ENCODE measurements at places on chromosomes 2 and 18.

GRCh38 chr18:6509832-6510231 lies 95.1 kb upstream of the L3MBTL4 start:
- no peak for DNase-seq

DNA sequence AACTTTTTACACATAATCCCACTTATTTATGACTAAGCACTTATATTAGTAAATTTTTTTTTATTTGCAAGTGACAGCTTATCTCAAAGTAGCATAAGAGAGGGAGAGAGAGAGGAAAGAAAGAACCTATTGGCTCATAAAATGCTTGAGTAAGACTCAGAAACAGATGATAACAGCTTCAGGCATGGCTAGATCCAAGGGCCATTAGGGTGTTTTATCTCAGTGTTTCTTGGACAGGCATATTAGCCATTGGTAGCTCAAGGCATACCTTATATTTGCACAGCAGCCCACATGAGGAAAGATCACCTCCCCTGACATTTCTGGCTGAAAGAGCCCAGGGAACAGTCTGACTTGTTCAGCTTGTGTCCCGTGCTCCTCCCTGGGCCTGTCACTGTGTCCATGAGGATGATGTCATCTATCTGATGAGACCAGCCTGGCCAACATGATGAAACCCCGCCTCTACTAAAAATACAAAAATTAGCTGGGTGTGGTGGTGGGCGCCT lies 64.4 kb downstream of the IL1R2 start:
- DNase-seq, result no peak

DNA sequence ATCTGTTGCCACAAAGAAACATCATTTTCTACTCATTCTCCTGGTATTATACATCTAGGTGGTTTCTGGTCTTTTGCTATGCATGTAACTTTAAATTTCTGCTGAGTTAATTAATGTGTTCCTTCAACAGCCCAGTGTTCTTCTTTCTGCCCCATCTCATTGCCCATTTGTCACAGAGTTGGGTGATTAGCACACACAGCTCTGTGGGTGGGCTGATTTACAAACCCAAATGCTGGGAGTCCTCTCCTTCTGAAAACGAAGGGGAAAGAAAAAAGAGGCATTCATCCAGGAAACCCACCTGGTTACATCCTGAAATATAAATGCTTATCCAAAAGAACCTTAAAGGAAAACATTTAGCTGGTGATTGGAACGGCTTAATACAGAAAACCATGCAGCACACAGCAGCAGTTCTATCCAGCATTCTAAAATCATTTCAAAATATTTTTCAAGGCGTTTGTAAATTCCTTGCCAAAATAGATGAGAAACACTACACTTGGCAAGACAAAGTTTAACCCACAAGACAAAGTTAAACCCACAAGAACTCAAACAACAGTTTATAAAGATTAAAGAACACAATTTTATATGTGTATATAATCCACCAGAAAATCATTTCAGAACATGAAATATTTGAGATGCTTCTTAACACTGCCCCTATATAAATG lies 177.9 kb downstream of the ANTXR1 start:
- no peak for DNase-seq

- DNase-seq, result no peak
Observed at GRCh38 chr18:69213842-69214241, 186.8 kb upstream of the DOK6 start.

DNA sequence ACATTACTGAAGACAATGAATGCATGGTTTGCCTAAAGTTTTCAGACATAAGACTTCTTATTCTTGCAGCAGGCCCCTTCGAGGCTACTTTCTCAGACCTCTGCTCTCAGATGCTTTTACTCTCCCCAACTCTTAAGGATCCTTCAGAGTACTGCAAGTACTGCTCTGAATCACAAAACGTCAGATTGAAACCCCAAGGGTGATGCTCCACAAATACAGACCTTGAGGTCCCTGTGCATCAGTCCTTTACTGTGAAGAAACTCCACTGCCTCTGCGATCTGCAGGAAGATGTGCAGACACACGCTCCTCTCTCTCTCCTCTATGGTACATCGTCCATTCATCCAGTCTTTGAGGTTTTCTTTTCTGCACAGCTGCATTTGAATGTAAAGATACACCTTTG lies 52.8 kb downstream of the EIF2AK3 start:
- DNase-seq, result no peak

GRCh38 chr2:23404426-23404825 lies 19.4 kb downstream of the KLHL29 start:
- no peak for DNase-seq

GRCh38 chr2:236177967-236178889 lies 10.0 kb upstream of the GBX2 start:
- DNase-seq, result no peak

DNA sequence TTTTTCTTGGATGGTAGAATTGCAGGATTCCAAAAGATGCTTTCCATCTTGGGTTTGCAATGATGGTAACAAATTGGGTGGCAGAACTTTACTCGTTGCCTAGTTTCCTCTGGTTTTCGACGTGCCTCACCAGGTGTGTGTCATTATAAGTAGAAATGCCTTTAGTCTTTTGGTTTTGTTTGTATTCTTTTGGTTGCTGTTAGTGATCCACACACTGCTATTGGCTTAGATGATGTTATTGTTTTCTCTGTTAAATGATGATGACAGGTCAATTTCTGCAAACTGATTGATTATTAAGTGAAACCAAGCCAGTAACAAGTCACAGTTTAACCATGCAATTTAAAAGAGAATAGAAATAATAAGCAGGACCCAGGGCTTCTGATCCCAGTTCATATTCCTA lies 6.1 kb upstream of the LAMA3 start:
- DNase-seq, result no peak

DNA sequence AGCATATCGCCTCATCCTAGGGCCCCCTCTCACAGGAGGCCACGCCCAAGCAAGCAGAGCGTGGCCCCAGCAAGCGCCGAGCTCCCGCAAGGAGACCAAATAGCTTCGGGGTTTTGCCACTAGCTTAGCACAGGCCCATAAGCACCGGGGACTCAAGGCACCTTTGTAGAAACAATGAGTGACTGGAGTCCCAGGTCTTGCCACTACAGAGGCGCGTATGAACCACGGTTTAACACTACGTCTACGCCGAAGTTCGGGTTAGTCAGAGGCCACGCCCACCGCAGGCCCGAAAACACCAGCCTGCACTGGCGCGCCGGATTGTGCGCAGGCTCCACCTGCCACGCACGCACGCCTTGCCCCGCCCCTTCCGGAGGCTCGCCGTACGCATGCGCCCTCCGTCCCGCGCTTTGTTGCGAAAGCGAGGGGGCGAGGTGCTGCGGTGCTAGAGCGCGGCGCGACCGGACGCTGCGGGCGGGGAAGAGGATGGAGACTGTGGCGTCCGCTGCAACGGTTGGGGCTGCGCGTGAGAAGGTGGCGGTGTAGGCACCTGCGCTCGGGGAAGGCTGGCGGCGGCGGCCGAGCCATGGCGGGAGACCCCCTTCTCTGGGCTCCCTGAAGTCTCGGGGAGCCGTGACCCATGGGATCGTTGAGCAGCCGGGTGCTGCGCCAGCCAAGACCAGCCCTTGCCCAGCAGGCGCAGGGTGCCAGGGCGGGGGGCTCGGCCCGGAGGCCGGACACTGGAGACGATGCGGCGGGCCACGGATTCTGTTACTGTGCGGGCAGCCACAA lies at the start of gene GMCL1:
TSS of gene GMCL1 (plus strand) at position 405 of the 789 bp plus-strand sequence. CDS start at position 638, 233 bp downstream.
- DNase-seq, result peak; percentile 98

DNA sequence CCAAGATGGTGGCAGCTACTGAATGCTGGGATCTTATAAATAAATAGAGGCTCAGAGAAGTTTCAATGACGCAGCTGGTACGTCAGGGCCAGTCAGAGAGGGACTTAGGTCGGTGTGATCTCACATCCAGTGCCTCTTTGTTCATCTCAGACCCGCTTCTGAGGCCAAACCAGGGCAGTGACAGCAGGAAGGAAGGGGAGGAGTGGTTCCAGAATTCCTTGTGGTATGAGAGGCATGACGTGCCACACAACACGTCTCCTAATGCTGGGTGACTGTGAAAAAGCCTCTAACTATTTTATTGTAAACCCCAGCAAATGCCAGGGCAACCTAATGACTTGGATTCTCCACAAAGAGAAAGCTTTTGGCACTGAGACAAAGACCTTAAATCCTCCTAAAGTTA lies 423.3 kb downstream of the LPIN1 start:
- peak; percentile 12 for DNase-seq

Data from CD4-positive, alpha-beta T cell treated with Interleukin-15 for 4 hours (primary cell).